ENCODE measurements at places on chromosomes 7 and 10.
A peak's percentile ranks its signal among the peaks of the same experiment; 100 is the strongest.

GRCh38 chr10:15182540-15183207, 14.2 kb upstream of the NMT2 start:
- no peak for DNase-seq

- no peak for DNase-seq
Observed at GRCh38 chr10:105041956-105042355, 400.9 kb downstream of the SORCS3 start.

DNA sequence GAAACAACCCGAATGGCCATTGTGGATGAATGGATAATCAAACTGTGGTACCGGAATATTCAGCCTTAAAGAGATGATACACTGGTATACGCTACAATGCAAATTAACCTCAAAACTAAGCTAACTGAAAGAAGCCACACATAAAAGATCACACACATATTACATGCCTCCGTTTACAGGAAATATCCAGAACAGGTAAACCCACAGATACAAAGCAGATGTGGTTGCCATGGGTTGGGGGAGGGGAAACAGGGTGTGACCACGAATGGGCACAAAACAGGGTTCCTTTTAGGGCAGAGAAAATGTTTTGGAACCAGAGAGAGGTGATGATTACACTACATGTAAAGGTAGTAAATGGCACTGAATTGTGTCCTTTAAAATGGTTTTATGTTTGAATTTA, 16.6 kb downstream of the ESYT2 start:
- no peak for DNase-seq

GRCh38 chr10:78433766-78434535, 400.3 kb downstream of the RPS24 start:
- DNase-seq: no peak

- no peak for DNase-seq
Observed at GRCh38 chr10:67772894-67773511, 65.0 kb downstream of the DNAJC12 start.

- DNase-seq: no peak
Observed at GRCh38 chr7:55624813-55625212, 52.5 kb upstream of the VOPP1 start.

DNA sequence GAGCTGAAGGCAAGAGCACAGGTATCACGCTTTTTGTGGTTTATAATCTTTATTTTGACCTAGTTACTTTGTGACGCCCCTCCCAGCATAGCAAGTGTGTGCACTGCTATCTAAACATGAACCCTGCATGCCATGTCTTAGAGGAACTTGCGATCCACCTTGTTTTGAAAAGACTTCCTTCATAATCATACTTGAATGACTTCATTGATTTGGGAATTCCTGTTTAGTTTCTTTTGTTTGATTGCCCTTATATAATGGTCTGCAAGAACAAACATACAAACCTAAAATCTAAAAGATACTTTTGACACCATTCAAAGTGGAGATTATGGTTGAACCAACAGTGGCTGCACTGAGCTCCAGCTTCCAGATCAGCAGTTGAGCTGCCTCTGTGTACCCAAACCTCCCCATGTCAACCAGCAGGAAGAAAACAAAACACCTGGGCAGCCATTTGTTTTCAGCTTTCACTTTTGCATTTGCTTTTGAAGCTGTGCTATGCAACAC, 132.6 kb downstream of the CELF2 start:
- DNase-seq: no peak

DNA sequence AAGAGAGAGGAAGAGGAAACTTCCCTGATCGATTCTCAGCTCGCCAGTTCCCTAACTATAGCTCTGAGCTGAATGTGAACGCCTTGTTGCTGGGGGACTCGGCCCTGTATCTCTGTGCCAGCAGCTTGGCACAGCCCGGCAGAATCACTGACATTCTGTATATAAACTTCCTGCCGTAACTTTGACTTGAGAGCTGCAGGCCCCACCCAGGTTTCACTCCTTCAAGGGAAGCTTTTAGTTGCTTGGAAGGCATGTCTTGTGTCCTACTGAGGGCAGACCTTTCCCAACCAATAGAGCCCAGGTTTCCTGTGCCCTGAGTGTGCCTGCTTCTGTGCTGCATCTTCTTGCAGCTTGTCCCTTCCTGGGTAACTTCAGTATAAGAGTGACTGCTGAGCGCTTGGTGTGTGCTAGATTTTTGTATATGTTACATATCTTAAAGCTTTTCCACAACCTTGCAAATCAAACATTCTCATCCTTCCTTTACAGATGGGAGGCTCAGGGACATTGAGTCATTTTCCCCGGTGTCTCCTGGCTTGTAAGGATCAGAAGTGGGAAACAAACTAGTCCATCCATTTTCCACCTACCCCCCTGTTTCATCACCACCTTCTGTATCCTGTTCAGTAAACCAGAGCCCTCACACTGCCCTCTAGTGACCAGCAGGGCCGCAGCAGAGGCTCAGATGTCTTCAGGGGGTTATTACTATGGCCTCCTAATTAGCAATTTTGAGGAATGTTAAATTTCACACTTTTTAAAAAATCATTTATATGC, 225.2 kb upstream of the PRSS58 start:
- DNase-seq: peak; percentile 47

DNA sequence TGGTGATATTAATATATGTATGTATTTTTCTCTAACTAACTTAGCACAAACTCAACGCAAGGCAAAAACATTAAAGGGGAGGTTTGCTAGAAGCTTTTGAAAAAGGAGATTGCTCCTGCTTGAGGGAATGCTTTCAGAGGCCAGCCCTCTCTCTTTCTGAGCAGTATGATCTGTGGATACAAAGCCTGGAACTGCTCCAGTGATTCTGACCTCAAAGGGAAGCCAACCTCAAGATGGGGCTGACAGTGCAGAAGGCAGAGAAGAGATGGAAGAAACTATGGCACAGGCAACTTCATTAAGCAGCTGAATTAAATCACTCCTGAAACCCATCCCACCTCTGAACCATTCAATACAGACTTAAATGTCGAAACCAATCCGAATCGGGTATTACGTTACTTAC, 102.4 kb downstream of the USP6NL start:
- DNase-seq: no peak

DNA sequence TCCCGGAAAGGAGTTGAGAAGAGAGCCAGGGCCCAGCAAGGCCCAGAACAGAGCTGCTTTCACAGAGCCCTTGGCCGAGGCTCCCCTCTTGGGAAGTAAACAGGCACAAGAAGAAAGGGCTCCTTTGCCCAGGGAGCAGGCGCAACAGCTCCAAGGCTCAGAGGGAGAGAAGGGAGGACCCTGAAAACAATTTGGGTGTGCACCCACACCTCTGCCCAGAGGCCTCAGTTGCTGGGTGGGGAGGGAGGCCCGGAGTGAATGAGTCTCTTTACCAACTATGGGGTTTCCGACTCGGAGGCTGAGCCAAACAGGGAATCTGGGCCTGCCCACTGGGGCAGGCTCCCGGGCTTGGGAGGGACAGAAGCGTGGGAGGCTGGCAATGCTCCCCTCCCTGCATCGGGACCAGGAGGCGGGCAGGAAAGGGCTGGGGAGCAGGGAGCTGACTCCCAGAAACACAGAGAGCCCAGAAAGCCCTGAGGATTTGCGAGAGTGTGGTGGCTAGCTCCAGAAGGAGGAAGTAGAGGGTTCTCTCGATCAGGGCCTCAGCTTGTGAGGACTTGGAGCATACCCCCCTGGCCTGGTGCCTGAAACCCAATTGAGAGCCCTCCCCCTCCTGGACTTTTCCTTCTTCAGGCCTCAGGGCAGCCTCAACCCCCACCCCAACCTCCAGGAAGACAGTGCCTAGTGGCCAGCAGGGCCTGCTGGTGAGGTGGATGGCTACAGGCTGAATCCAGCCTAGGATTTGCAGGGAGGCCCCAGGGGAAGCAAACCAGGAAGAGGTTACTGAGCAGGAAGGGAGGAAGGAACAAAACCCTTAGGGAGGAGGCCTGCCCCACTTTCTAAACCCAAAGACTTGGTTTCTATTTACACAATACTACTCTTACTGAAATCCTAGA, 6.2 kb downstream of the C10orf105 start:
- DNase-seq: no peak

GRCh38 chr7:101985057-101985902, 167.9 kb downstream of the CUX1 start:
- DNase-seq: no peak

DNA sequence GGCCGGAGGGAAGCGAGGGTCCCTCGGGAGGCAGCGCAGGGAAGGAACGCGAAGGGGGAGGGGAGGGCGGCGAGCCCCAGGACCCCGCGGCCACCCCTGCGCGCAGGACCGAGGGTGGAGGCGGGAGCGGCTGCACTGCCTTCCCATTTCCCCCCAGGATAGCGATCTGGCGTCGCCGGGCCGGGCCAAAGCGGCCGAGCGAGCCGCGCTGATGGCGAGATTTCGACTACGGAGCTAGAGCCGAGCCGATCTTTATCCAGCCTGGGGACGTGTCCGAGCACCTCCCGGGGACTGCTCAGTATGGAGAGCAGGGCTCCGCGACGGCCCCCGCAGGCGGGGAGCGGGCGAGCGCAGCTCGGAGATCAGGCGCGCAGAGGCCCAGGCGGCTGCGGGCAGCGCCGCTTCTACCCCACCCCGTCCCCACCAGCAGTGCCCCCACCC, 590 bp upstream of the CRTAC1 start:
- no peak for DNase-seq

DNA sequence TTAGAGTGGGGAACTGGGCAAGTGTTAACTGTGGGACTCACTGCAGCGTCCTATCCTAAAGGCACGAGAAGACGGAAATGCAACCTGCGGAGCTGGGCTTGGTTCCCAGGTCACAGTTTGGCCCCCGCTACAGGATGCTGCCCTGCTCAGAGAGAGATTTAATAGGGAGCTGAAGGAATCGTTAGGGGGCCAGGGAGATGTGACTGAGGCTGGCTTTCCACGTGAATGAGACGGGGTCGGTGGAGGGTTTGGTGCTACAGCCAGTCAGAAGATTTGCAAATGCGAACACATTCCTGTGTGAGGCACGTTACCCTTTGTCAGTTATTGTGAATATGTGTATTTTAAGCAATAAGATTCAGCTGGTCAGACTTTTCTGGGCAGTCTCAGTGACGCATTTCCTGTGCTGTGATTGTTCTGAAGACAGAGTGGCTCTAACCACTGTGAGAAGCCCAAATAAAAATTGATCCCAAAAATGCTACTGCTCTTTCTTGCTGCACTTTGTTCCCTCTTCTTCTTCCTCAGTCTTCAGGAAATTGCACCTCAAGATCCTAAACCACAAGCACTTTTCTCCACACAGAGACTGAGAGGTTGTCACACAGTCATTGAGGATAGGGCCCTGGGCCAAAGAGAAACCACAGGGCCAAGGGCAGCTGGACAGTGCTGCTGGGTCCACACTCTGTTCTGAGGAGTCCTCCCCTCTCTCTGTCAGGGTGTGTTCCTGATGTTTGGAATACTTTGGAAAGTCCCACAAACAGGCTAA, 21.2 kb downstream of the CYP17A1 start:
- no peak for DNase-seq

- DNase-seq: peak; percentile 57
Observed at GRCh38 chr10:1360011-1360557, 303.9 kb downstream of the WDR37 start.

GRCh38 chr10:124826262-124826661, 24.6 kb downstream of the ABRAXAS2 start:
- no peak for DNase-seq

GRCh38 chr7:47179812-47180515, 401.9 kb downstream of the TNS3 start:
- DNase-seq: no peak

DNA sequence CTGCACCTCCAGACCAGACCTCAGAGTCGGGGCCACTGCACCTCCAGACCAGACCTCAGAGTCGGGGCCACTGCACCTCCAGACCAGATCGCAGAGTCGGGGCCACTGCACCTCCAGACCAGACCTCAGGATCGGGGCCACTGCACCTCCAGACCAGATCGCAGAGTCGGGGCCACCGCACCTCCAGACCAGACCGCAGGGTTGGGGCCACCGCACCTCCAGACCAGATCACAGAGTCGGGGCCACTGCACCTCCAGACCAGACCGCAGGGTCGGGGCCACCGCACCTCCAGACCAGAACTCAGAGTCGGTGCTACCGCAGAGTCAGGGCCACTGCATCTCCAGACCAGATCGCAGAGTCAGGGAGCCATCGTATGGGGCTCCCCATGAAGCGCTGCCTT, 105.9 kb downstream of the ACTR3B start:
- DNase-seq: no peak

DNA sequence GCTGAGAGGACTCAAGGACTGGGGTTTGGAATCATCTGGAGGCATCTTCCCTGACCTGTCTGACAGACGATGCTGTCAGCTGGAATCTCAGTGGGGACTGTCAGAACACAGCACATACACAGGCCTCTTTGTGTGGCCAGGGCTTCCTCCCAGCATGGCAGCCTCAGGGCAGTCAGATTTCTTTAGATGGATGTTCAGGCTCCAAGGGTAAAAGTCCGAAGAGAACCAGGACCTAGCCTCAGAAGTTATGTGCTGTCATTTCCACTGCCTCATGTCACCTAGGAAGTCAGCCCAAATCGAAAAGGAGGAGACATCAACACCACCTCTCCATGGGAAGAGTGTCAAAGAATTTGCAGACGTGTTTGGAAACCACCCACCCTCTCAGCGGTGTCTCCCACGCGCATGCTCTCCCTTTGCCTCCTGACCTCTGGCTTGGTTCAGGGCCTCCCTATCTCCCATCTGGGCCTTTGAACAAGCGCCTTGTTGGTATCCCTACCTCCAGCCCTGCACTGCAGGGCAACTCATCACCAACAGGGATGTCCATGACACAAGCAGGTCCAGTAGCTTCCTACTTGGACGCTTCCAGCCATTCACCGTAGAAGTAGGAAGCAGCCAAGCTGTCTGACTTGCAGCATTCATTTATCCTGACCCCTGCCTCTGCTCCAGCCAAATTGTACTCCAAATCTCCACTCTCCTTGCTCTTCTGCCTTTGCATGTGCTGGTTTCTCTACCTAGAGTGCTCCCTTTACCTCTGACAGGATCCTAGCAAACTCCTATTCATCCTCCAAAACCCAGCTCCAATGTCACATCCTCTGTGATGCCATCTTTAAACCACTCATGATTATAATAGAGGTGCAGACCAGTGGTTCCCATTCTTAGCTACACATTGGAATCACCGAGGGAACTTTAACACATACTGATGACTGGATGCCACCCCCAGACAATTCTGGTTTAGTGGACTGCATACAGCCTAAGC, 121.6 kb downstream of the OAT start:
- no peak for DNase-seq

- DNase-seq: no peak
Observed at GRCh38 chr7:23261843-23262452, 15.4 kb downstream of the GPNMB start.

- no peak for DNase-seq
Observed at GRCh38 chr7:149293338-149293737, 31.3 kb downstream of the ZNF783 start.

DNA sequence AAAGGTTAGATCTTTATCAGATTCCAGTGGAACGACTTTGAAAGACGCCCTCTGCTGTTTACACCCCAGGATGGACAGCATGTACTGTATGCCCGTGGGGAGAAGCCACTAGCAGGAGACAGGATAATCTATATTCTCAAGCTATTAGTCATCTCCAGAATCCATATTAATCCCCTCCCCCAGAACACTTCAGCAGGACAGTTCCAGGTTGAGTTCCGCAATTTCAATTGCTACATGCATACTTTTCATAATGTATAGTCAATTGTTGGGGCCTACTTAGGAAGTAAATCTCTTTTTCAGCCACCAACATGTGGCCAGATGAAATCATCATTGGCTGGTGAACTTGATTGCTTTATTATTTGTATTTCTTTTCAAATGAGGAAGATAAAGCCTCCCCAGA, 313.1 kb upstream of the SMIM30 start:
- no peak for DNase-seq

GRCh38 chr10:12699781-12700556, 301.5 kb downstream of the CCDC3 start:
- no peak for DNase-seq

- no peak for DNase-seq
Observed at GRCh38 chr7:4124556-4125477, 557.3 kb upstream of the FOXK1 start.

Data from iPS DF 6.9 (cell line).